ENCODE measurements at places on chromosomes 1 and 21.

GRCh38 chr1:200869376-200869752, 3.4 kb upstream of the GPR25 start:
- DNase-seq, result no peak

DNA sequence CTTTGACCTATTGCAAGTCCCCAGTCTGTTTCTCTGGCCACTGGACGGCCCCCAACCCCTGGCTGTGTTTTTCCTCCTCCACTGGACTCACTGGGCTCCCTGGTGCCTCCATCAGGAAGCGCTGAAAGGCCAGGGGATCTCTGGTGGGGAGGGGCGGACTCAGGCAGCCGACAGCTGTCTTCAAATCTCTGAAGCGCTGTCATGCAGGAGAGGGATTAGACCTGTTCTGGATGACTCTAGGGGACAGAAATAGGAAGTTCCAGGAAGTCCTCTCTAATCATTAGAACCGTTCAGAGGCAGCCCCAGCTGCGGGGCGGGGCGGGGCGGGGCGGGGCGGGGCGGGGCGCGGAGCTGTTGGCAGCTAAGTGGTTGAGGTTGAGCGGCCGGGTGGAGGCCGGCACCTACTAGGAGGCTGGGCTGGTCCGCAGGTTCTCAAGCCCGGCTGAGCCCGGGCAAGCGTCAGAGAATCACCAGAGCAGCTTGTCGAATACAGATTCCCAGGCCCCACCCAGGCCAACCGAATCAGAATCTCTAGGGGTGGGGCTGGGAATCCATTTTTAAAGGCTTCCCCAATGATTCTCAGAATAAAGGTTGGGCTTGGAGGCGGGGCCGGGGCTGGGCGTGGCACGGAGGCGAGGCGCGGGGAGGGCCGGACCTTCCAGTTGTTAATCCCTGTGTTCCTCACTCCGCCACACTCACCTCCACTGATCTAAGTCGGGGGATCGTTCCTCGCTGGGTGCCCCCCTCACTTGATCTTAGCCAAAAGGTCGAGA, 11.4 kb upstream of the PHLDA3 start:
- DNase-seq, result peak; percentile 59

DNA sequence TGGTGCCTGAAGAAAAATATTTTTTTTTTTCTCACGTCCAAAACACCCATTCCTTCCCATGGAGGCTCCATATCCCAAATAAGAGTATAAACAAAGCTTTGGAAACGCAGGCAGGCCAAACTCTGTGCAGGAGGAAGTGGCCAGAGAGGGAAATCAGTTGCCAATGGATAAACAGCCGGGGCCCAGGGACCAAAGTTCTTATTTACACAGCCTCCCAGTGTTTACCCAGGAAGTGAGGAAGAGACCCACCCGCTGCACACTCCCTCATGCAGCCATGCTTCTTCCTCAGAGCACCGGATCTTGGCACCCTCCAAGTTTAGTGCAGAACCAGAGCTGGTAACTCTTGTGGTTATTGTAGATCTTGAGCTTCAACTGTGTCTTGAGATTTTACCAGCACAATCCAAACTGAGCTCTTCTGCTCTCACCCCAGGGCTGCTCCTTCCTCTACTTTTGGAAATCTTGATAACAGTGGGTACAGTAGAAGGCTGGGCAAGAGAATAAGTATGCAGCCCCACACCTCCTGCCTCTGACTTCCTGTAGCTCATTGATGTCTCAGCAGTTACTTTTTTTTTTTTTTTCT, 14.2 kb downstream of the MARCKSL1 start:
- DNase-seq, result no peak

- no peak for DNase-seq
Measured at GRCh38 chr1:172531412-172532182, 1.4 kb upstream of the SUCO start.

Data from stimulated activated CD4-positive, alpha-beta T cell treated with anti-CD3 and anti-CD28 coated beads, Interleukin-12 subunit alpha, Interleukin-12 subunit beta, amount 100 ng/mL, for 4 hours (primary cell).